Stimulated activated CD4-positive, alpha-beta T cell treated with anti-CD3 and anti-CD28 coated beads, Interleukin-1b, Interleukin-23, amount 100 ng/mL, for 48 hours (primary cell): ENCODE measurements at places on chromosomes 4 and X.

DNA sequence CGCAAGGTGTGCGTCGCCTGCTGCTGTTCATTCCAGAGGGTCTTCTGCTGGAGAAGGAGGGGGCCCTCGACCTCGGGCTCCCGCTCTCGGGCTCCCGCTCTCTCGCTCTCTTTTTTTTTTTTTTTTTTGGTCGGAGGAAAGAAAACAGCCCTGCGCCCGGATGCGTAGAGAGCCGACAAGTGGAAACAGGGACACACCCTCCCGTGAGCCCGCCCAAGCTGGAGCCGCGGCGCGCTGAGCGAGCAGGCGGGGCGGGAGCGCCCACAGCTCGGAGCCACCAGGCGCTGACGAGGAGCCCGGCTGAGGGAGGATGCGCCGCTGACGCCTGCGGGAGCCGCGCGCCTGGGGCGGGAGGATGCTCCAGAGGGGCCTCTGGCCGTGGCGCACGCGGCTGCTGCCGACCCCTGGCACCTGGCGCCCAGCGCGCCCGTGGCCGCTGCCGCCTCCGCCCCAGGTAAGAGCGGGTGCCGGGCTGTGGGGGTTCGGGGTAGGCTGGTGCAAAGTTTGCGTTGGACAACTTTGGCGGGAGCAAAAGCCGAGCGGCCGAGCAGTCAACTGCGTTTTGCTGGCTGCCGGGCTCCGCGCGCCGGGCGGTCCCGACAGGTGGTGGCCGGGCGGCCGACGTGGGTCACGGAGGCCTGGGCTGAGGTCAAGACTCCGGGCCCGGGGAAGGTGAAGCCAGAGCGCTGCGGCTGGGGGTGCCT lies at the start of gene MCUB:
TSS of gene MCUB (plus strand) at position 264 of the 704 bp plus-strand sequence. CDS start at position 356, 92 bp downstream.
- peak; percentile 94 for DNase-seq

DNA sequence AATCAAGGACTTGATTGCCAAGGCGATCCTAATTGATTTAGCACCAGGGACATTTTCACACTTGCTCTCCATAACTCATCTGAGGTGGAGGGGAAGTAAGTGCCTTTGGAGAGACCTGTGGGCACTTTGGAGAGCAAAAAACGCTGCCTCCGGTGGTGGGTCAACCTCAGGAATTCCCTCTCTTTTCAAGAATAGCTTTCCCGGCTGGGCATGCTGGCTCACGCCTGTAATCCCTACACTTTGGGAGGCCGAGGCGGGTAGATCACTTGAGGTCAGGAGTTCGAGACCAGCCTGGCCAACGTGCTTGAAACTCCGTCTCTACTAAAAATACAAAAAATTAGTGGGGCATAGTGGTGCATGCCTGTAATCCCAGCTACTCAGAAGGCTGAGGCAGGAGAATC lies 49.2 kb downstream of the PRPS1 start:
- no peak for DNase-seq

DNA sequence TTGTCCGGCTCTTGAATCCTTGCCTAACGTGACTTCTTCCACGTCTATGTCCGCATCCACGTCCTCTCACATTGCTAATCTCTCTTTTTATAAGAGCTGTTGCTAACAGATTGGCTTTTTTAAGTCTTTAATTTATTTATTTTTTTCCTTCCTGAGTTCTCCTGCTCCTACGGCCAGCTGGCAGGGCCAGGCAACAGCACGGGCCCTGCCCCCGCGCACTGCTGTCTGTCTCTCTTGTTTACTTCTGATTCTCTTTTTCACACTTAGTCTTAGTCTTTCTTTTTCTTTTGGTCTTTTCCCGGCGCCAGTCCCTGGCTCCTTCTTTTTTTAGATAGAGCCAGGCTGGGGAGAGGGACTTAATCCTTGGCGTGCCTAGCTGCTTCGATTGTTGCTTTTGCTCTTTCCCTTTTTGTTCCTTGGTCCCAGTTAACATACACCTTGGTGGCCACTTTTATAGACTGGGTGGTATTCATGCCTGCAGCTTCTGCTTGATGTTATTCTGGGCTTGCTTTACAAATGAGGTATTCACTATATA lies 53.2 kb upstream of the RBMX start:
- no peak for DNase-seq

GRCh38 chr4:67687636-67688035 lies 13.3 kb downstream of the UBA6 start:
- DNase-seq: no peak

- DNase-seq: no peak
Observed at GRCh38 chr4:14053291-14053690, 425.8 kb upstream of the BOD1L1 start.

- no peak for DNase-seq
Observed at GRCh38 chr4:112927544-112927943, 121.9 kb upstream of the ANK2 start.

GRCh38 chr4:1746919-1747602 lies 25.7 kb downstream of the TACC3 start:
- DNase-seq: no peak

DNA sequence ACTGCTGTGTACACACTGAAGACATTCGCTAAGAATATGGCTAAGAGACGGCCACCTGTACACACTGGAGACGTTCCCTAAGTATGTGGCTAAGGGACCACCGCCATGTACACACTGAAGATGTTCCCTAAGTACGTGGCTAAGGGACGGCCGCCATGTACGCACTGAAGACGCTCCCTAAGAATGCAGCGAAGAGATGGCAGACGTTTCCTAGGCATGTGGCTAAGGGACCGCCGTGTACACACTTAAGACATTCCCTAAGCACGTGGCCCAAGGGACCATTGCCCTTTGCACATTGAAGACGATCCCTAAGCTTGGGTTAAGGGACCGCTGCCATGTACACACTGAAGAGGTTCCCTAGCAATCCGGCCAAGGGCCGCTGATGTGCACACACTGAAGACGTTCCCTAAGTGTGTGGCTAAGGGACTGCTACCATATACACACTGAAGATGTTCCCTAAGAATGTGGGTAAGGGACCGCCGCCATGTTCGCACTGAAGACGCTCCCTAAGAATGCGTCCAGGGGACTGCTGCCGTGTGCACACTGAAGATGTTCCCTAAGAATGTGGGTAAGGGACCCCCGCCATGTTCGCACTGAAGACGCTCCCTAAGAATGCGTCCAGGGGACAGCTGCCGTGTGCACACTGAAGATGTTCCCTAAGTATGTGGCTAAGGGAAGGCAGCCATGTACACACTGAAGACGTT lies 36.7 kb downstream of the DHRSX start:
- no peak for DNase-seq
